ENCODE measurements at places on chromosomes 3 and 15.
A peak's percentile ranks its signal among the peaks of the same experiment; 100 is the strongest.

DNA sequence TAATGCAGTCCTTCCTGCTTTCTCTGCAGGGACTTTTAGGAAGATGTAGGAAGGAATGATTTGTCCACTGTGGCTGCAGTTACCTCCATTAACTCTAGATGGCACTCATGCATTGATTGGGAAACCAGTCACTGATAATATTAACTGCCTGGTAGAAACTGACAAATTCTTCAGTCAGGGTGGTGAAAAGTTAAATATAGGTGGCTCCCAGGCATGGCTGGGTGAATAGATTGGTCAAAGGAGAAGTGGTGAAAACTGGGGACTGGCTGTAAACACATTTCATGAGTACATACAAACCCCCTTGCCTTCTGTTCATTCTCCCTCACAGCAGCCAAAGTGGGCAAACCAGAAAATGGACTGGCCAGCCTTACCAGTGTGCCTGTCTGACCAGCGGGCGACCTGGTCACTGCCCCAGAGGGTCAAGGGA lies 333.4 kb downstream of the THSD4 start:
- peak; percentile 82 for DNase-seq

DNA sequence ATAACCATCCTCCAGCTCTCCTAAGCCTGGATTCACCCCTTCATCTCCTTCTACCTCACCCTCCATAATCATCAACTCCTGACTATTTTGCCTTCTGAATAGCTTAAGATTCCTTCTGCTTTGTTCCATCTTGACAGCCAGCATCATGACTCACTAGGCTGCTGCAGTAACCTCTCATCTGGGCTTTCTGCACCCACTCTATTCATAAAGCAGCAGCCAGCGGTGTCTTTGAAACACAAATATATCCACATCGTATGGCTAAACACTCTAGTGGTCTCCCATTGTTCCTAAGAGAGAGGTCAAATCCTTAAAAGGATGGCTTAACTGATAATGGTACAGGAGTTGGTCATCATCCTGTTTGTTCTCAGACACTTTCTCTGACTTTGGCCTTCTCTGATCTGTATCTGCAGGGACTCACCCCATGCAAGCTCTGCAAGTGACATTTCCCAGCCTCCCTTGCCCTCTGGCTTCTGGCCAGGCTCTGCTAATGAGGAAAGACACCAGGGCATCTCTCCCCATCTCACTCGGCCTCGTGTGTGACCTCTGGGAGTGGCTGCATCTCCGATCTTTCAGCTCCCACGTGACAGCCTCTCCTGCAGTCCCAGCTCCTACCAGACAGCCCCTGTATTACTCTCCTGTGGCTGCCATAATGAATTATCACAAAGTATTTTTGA lies 6.2 kb downstream of the GRK7 start:
- no peak for DNase-seq

DNA sequence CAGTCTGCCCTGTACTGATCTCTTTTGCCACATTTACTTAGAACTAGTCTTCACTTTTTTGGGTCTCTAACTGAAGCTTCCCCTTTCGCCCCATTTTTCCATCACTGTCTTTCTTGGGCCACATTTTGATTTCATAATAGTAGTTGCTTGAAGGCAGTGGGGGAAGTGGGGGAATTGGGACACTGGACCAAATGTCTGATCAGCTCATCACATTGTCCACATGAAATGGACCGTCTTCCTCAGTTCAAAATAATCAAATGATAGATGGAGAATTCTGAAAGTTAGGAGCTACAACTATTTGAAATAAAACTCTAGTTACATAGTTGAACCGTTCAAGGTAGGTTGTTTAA lies 747 bp downstream of the PDCD6IP start:
- DNase-seq, result no peak

GRCh38 chr3:113057117-113057516 lies 66.3 kb downstream of the GTPBP8 start:
- no peak for DNase-seq

DNA sequence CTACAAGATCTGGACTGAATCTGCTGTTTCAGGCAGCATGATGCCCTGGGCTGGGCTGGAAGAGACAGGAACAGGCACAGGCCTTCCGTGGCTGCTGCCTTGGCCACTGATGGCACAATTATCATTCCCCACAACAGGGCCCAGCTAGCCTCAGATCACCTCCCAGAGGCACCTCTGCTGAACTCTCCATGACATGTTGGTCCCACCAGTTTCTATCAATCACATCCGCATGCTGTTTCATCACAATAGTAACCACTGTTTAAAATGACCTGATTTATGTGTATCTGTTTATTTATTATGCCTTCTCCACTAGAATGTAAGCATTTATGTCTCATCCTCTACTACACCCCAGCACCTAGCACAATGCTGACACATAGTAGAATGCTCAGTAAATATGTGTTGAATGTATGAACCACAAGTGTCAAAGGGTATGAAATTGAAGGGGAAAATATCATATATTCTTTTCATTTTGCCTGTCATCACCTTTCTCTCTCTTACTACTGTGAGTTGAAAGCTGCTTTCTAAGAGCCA lies 32.7 kb upstream of the ZBTB38 start:
- no peak for DNase-seq

GRCh38 chr3:26102376-26102775 lies 312.5 kb downstream of the OXSM start:
- peak; percentile 33 for DNase-seq

DNA sequence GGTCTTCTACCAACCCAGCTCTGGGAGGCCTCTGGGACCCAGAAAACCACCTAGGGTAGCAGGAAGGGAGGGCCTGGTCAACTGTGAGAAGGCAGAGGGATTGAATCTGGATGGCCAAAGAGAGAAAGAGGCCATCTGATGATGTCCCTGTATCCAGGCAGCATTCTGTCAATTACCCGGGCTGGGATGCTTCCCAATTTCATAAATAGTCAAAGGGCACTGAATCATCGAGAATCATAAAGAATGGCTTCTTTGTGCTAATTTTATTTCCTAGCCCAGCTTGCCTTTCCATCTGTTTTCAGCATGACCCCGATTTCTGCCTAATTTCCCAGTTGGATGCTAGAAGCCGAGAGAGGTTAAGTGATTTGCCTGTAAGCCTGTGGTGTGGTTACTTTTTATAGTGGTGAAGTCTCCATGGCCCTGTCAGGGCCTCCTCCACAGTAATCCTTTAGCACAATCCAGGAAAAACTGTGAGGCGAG lies 129.2 kb downstream of the FAM43A start:
- no peak for DNase-seq

DNA sequence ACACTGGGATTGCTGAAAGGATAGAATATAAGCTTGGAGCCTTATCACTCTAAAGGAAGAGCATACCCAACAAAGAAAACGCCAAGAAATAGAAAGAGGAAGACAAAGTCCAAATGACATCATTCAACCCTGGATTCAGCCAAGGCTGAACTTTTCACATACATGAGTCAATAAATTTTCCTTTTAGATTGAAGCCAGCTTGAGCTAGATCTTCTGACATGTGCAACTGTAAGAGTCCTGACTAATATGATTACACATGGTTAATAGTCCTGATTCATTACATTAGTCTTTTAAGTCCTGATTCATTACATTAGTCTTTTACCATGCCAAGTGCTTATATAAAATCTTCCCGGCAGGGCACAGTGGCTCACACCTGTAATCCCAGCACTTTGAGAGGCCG lies 13.6 kb upstream of the DENND6A start:
- DNase-seq, result no peak

GRCh38 chr3:194488055-194488742 lies 1.4 kb upstream of the ATP13A3 start:
- no peak for DNase-seq

GRCh38 chr3:34077417-34078195 lies 279.2 kb downstream of the PDCD6IP start:
- no peak for DNase-seq

DNA sequence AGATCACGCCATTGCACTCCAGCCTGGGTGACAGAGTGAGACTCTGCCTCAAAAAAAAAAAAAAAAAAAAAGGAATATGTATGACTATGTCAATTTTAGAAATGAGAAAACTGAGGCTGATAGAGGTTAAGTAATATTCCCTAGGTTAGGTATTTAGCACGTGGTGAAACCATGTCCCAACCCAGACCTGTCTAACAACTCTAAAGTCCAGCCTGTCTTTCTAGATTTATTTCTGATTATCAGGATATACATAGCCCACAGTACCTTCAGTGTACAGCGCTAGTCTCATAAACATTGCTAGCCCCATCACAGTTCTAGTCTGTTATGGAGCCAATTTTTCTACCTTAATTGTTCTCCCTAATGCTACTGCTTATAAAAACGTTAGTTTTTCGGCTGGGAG lies 88.4 kb upstream of the RAP2B start:
- no peak for DNase-seq

DNA sequence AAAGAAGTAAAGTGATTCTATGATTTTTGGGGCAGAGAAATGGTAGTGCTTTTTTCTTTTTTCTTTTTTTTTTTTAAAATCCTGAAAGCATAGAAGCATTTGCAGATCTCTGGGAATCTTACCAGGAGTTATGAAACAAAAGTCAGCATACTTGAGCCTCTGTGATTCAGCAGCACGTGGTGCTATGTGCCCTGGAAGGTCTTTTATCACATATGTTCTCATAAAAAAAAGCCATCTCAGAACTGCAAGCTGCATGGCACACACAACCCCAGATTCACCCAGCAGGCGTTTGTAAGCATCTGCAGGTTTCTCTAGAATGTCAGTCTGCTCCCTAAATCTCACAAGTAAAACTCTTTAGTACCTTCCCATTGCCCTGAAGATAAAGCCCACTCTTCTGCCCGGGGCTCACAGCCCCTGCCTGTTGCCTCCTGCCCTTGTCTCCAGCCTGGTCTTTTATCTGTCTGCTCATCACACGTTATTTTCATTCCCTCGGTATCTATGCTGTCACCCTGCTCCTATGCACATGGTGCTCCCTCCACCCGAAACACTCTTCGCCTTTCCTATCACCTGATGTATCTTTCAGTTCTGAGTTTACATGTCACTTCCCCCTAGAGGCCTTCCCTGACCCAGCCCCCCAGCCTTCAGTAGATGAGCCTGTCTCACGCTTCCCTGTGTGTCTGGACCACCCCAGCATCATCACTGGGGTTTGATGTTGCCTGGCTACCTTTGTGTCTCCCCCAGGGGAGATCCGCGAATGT lies 72.4 kb downstream of the CHDH start:
- no peak for DNase-seq

- no peak for DNase-seq
These were observed 123.6 kb upstream of the SKOR1 start for GRCh38 chr15:67701669-67702068.

GRCh38 chr15:45831787-45832186 lies 197.0 kb downstream of the SQOR start:
- no peak for DNase-seq

DNA sequence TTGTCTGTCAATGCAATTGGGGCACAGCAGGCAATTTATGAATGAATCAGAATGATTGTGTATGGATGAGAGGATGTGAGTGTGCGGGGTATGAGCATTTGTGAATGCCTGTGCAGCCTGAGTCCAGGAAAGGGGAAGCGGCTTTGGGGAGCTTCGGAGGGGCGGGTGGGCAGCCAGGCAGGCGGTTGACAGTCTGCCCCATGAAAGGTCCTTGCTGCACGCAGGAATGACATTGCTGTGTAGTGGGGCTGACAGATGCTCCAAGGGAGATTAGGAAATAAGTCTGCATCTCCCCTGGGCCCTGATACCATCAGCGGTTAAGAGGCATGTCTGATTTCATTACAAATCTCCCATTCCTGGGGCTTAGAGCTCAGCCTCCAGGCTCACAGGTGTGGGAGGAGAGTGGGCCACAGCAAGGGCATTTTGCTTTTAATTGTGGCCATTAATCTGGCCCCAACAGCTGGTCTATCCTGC lies 26.4 kb upstream of the TSPAN3 start:
- DNase-seq, result peak; percentile 100

DNA sequence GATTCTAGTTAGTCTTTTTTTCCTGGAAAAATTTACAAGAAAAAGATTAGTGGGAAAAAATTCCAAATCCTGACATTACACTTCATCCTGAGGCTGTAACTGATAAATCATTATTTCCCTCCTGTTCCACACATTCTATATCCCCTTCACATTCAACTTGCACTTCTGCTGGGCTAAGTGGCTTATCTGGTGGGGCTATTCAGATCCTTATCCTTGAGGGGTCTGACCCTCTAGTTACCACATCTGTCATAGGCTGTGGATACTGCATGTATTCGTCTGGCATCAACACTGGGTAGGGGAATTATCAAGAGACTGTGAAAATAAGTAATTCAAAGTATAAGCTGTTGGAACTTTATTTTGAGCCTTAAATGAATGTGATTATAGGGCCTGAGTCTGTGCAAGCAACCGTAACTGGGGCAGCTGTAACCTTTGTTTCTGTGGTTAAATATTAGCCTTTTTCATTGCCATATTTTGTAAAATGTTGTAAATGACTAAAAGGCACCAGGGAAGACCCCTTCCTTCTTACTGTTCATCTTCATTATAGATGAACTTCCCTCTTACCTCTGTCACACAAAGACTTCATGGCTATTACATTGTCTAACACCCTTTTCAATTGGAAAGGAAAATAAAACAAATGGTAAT lies 28.0 kb upstream of the TEX9 start:
- DNase-seq, result peak; percentile 95

GRCh38 chr15:40121911-40122638 lies 13.4 kb upstream of the BMF start:
- DNase-seq, result no peak

DNA sequence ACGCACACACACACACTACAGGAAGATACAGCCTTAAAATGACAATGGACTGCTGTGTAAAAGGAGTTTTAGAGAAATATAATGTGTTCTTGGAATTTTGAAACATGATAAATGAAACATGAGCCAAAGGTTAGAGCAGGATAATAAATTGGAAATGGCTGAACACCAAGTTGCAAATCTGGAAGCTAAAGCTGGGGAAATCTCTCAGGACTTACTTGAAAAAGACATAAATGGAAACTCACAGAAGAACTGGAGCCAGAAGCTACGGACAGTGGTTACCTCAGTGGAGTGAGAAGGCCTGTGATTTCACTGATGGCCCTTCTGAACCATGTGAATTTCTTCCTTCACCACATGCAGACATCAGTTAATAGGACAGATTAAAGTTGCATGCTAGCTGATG lies 37.3 kb upstream of the ATP10A start:
- DNase-seq, result no peak

- no peak for DNase-seq
These were observed 60.0 kb downstream of the THRB start for GRCh38 chr3:24434651-24435050.

- DNase-seq, result peak; percentile 46
These were observed 21.4 kb downstream of the TBC1D2B start for GRCh38 chr15:78055919-78056713.

DNA sequence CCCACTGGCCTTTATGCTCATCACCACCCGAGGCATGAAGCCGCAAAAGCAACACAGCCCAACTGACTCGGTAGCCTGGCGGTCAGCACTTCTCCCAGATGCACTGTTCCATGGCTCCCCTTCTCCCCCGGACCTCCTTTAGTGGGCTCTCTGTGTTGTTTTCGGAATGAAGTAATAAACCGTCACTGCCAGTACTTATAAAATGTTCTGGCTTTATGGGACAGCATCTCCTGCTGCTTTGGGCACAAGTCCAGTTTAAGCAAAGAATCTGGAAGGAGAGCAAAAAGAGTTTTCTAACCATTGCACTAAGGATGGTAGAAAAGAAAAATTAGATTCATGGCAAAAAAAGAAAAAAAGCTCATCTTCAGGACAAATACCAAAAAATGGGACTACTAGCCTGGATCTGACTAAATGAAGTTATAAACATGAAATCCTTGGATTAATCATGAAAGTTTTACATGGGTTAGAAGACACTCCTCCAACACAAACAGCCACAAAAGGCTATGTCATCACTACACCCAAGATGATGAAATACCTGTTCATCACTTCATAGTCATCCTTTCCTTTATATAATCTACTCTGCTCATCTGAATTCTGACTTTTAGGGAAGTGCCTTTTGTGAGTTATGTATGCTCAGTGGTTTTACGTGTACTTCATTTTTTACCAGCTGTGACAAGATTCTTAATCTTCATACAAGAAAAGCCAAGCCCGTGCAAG lies 89.5 kb upstream of the UBE2E2 start:
- DNase-seq, result no peak

Measured in NCI-H524 (cell line).